Mesothelial cell of epicardium (in vitro differentiated cells): ENCODE measurements at places on chromosomes 2 and 18.

DNA sequence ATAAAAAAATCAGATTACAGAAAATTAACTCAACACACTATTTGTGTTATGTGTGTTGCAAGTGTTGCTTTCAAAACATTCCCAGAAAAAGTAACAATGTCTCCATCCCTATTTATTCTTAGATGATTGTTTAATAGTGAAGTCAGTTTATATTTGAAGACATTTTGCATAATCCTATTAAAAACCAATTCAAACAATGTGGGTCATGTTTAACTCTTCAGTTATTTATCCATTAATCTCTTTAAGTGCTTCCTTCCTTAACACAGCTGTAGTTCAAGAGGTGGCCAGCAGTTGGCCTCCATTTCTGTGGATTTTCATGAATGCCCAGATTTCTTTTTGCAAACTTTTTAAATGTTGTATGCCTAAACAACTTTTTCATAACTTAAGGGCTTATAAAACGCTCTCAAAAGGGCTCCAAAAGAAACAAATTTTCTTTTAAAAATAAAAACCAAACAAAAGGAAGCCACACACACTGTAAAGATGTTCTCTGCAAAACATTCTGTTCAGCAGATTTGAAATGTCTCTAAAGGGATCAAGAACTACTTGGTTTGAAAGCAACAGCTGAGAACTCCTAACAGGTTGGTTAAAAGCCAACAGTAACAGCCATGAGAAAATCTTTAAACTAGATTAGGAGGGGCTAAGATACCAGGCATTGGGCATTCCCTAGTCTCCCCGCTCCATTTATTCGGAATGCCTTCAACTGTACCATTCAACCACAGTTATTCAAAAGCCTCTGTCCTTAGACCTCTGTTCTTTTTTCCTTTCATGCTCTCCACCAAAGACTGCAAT lies 71.5 kb downstream of the THADA start:
- no peak for DNase-seq

DNA sequence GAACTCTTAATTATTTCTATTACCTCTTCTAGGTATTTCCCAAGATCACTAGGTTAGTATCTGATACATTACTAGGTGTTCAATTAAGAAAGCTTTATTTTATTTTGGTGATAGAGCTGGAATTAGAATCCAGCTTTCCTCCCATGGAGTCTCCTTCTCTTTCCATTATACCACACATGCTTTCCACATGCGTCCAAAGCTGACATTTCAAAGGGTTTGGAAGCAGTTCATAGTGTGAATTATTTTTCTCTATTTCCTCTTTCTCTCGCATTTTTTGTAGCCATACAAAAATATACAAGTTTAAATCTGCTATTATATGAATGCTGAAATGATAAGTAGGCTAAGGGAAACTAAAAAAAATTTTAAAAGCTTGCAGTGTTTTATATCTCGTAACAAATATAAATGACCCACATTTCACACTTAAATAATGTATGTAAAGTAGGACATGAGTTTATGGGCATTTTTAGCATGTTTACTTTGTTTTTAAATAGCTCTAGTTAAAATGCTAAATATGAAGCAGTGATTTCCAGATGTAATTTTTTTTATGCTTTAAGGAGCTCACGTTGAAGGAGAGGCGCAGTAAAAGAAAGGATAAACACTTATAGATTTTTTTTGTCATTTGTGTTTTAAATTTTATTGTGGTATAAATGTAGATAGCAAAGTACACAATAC lies 20.1 kb downstream of the ZC3H6 start:
- DNase-seq = no peak

- no peak for DNase-seq
Measured at GRCh38 chr2:70552501-70553333, 909 bp downstream of the TGFA start.

- DNase-seq = no peak
Measured at GRCh38 chr2:127226520-127227263, 6.6 kb upstream of the CYP27C1 start.

DNA sequence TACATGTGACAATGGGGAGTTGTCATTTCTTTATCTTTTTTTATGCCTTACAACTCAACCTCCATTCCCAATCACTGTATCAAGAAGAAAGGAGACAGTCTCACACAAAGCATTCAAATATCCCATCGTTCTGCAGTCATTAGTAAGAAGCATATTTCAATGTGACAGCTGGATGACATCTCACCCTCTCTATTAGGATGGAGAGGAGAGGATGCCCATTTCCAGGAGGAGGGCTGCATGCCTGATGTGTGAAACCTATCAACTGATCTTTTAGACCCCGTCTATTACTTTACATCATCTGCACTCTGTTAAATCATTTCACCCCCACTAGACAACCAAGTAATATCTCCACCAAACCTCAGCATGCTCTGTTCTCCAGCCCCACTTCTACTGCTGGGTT lies 292.7 kb upstream of the CHAC2 start:
- no peak for DNase-seq

DNA sequence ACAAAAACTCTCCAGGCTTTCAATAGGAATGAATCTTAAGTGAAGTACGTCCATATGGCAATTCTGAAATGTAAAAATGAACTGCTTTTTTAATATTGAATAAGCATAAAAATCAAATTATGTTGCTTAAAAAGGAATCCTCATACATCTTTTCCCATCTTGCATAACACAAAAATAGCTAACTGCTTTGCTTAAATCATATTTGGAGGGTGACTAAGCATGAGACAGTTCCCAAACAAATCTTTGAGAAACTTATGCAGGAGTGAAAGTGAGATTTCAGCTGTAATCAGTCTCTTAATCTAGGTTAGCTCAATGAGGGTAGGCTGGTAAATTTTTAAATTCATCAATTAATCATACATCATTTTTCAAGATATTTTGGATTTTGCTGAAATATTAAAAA lies 111.5 kb downstream of the MBD5 start:
- no peak for DNase-seq

- DNase-seq = no peak
Measured at GRCh38 chr2:179195141-179195540, 69.5 kb downstream of the SESTD1 start.

DNA sequence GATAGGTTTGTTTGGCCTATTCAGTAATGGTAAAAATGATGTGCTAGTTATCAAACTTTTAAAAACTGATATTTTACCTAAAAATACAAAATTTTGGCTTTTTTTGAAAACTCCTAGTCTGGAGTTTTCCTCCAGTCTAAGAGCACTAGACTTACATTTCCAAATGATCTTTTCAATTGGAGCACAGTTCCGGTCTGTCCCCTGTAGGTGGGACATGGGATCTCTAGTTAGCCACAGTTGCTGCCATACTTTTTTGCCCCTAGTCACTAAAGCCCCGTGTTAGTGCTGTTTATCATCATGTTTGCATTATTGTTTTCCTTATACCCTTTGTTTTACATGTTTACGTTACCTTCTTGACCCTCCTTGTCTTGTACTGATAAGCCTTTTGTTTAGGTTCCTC lies 52.4 kb downstream of the RELCH start:
- DNase-seq = no peak

- DNase-seq = no peak
Measured at GRCh38 chr2:158031371-158031770, 70.3 kb upstream of the UPP2 start.

DNA sequence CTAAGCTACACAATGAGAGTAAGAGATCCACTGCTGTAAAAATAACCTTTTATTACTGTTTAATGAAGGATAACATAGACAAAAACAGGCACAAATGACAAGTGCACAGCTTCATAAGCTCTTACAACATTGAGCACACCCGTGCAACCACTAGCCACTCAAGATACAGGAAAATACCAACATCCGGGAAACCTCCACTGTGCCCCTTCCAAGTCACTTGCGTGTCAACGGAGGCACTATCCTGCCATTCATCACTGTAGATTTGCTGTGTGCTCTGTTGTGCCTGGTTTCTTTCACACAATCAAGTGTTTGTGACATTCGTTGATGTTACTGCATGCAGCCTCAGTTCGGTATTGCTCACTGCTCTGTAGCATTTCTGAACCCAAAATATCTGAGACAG lies 292.9 kb upstream of the MYT1L start:
- no peak for DNase-seq

DNA sequence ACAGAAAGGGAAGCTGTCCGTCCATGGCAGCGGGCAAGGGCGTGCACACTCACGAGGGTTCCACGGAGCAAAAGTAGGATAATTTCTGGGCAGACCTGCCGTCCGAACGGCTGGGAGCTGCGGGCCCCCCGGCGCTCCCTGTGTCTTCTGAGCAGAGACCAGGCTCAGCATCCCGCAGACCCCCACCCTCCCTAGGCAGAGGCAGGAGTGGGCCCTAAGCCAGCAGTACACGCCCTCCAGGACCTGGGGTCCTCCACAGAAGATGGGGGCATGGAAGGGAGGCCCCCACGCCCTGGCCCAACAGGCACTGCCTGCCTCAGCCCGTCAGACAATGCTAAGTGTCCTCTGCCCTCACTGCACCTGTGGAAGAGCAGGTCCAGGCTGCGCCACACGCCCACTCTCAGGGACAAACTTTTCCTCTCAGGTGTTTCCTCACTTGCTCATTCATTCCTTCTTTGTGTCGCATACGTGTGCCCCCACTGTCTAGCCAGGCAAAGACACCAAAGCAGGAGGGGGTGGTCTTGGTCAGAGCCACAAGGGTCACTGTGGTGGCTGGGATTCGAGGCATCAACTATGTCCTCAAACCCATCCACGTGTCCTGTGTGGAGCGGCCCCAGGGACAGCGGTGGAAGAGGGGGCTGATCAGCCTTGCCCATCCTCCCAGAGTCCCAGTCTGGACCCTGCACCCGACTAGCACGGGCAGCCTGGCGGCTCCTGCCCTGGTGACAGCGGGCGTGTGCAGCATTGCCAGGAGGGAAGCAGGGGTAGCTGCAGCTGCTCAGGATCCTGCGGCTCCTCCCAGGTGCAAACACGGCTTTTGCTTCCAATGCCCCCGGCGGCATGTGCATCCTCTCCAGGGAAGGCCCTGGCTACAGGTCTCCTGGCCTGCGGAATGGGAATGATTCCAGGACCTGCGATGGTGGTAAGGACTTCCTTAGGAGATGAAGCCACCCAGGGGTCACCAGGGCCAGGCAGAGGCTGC lies 2.4 kb upstream of the GPC1 start:
- peak; percentile 18 for DNase-seq
